PC-9 (cell line): ENCODE measurements at places on chromosomes 2 and 18. TPM values are rescaled to one million over a fixed set of nuclear protein-coding genes. Genes with fewer than 3 reads are reported as not detected.

Gene ADCYAP1
- total RNA-seq: not detected in 2 replicates

GRCh38 chr2:73293534-73294171 is at the start of gene EGR4:
Gene EGR4 (minus strand): TSS chr2:73293548. CDS start chr2:73293317, 231 bp downstream.
- 0 out of 2 replicates have a peak, but pooled peaks cover 5% of the 10 kb centered on the region for H3K4me1 ChIP-seq
- peak within 1 kb of the TSS; percentile 57 for H3K4me3 ChIP-seq
- peak; percentile 44 for DNase-seq
- H3K27me3 ChIP-seq: peaks cover 38% of the 10 kb centered on the region
- no peak within 1 kb of the TSS for H3K27ac ChIP-seq

GRCh38 chr2:207487650-207488311 is 42.0 kb upstream of the CREB1 start:
- no peak overlapping the region for H3K27ac ChIP-seq
- no peaks in the 10 kb centered on the region for H3K4me1 ChIP-seq
- no peak for DNase-seq
- no peak overlapping the region for H3K4me3 ChIP-seq
- H3K36me3 ChIP-seq: no peaks in the 10 kb centered on the region
- no peaks in the 10 kb centered on the region for H3K27me3 ChIP-seq

DNA sequence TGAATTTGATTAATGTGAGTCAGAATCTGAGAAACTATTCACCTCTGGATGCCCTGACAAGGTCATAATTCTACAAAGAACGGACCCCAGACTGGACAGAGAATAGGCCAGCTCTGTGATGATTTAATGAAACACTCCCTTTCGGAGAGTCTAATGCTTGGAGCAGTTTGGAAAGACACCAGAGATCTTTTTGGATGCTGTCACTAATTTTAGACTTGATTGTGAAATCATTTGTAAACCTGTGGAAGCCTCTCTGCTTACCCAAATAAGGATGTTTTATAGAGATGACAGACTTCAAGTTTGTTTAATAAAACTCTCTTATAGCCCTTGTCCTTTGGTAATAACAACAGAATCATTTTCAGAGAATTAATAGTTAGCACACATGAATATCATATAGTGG is 83.5 kb downstream of the MYL12B start:
- no peaks in the 10 kb centered on the region for H3K27me3 ChIP-seq
- H3K4me1 ChIP-seq: peaks cover 4% of the 10 kb centered on the region; the same call in 1 of the 2 replicates
- no peak overlapping the region for H3K27ac ChIP-seq
- H3K36me3 ChIP-seq: no peaks in the 10 kb centered on the region
- DNase-seq: no peak

- H3K27me3 ChIP-seq: 0 out of 2 replicates have a peak, but pooled peaks cover under 1% of the 10 kb centered on the region
- H3K4me3 ChIP-seq: no peak overlapping the region
- H3K27ac ChIP-seq: no peak overlapping the region
- no peaks in the 10 kb centered on the region for H3K4me1 ChIP-seq
Measured at GRCh38 chr2:224983712-224984554, 58.3 kb downstream of the DOCK10 start.

DNA sequence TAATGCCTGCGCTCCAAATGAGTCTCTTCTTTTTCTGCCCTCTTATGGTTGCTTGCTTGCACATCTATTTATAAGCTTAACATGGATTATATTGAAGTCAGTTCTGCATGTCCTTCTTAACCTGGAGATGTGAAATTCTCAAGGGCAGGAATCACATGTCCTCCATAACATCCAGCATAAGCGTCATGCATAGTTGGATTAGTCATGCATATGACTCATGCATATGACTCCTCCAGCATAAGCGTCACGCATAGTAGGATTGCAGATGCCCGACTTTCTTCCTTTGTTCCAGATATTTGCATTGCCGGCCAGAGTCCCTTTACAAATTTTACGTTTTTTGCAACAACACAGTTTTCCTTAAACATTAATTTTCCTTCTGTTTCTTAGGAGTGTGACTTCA is 308.6 kb downstream of the TGIF1 start:
- H3K4me1 ChIP-seq: no peaks in the 10 kb centered on the region
- no peak for DNase-seq
- H3K4me3 ChIP-seq: no peak overlapping the region
- no peaks in the 10 kb centered on the region for H3K36me3 ChIP-seq
- H3K27me3 ChIP-seq: no peaks in the 10 kb centered on the region

DNA sequence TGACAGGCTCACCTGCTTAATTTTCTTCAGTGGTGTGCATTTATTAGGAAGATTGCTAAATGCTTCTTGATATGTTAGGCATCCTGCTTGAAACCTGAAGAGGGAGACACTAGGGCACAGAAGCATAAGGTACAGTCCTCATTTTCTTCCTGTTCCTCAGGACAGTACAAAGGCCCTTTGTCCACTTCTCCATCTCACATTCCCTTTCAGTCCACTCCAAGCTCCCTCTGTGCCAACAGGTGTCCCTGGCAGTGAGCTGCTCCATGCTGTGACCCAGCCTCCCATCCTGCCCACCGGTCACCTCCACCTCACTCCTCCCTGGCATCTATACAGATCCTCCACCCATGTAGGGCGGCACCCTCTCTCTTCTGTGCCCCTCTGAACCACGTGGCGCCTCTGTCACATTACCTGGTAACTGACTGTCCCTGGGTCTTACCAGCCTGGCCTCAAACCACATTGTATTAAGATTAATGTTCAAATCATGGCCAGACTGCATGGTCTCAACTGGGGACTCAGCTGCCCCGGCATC is 162.8 kb downstream of the VAPA start:
- H3K36me3 ChIP-seq: no peaks in the 10 kb centered on the region
- H3K4me1 ChIP-seq: peaks cover 19% of the 10 kb centered on the region
- no peak overlapping the region for H3K4me3 ChIP-seq
- no peaks in the 10 kb centered on the region for H3K27me3 ChIP-seq
- DNase-seq: peak; percentile 46
- no peak overlapping the region for H3K27ac ChIP-seq

Gene CCDC85A
- 0.10 TPM in 1 of 2 replicates, not detected in the other for total RNA-seq

Gene CHRNG
- total RNA-seq: not detected in 2 replicates

Gene CCDC74A
- 3.4 and 4.0 TPM in 2 replicates for total RNA-seq

Gene FAHD2A
- 23.0 and 28.7 TPM in 2 replicates for total RNA-seq

DNA sequence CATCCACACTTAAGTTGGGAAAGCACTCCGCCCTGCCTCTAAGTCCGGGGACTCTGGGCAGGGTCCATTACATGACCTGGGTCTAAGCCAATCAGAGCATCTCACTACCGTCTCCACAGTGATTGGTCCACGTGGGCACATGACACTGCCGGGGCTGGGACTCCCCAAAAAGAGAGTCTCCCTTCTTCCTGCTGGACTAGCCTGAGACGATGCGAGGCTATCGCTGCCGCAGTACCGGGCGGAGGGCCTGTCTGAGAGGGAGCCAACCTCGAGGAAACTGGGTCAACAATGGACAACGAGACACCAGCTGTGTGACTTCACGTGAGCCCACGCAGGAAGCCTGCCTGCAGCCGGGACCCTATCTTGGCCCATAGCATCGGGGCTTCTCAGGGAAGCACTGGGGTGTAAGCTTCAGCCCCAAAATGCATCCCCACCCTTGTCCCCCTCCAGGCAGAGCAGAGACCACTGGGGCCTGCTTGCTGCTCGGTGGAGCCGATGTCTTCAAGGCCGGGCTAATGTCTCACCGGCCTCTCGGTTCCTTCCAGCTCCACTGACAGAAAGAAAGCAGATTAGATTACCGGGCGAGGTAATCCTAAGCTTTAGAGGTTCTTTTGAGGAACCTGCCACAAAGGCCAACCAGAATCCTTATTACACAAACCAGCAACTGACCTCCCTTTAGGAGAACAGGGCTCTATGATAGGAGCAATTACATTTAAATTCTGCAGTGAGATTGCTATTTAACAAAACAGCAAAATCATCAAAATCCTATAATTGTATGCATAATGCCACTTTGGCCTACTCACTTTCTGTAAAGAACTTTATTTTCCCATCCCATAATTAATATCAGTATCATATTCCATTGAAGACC is 21.3 kb upstream of the COPS8 start:
- no peaks in the 10 kb centered on the region for H3K4me1 ChIP-seq
- peaks cover 14% of the 10 kb centered on the region; the same call in 1 of the 2 replicates for H3K27me3 ChIP-seq
- no peak overlapping the region for H3K4me3 ChIP-seq
- no peak overlapping the region for H3K27ac ChIP-seq

GRCh38 chr18:3451183-3451988 is 1.4 kb downstream of the TGIF1 start:
- H3K27ac ChIP-seq: peak overlapping the region; percentile 96
- H3K36me3 ChIP-seq: peaks cover 20% of the 10 kb centered on the region
- peaks cover 41% of the 10 kb centered on the region for H3K4me1 ChIP-seq
- DNase-seq: peak; percentile 89
- peak overlapping the region; percentile 83 for H3K4me3 ChIP-seq

DNA sequence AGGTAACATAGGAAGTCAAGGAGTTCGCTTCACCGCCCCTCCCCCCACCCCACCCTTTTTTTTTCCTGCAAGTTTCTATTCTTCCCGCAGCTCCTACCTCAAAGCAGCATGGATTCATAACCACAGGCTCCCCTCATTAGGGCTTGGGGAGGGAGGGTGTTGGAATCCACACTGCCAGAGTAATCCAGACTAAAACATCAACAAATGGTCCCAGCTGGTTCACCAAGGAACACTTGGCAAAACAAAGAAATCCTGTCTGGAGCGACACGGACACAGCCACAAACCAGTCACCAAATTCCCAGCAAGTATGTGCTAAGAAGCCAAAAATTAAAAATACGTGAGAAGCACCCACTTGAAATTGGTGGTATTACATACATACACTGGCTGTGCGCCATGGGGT is 106.9 kb upstream of the PPP1CB start:
- DNase-seq: no peak
- H3K4me3 ChIP-seq: no peak overlapping the region
- no peaks in the 10 kb centered on the region for H3K36me3 ChIP-seq
- peak overlapping the region; percentile 90 for H3K27ac ChIP-seq
- peaks cover 71% of the 10 kb centered on the region for H3K4me1 ChIP-seq
